Activated CD4-positive, alpha-beta T cell treated with anti-CD3 and anti-CD28 coated beads, Interleukin-2, amount 10 ng/mL, durations not matched to agents 7 days and 5 days (primary cell): ENCODE measurements at places on chromosomes 5 and 9.

DNA sequence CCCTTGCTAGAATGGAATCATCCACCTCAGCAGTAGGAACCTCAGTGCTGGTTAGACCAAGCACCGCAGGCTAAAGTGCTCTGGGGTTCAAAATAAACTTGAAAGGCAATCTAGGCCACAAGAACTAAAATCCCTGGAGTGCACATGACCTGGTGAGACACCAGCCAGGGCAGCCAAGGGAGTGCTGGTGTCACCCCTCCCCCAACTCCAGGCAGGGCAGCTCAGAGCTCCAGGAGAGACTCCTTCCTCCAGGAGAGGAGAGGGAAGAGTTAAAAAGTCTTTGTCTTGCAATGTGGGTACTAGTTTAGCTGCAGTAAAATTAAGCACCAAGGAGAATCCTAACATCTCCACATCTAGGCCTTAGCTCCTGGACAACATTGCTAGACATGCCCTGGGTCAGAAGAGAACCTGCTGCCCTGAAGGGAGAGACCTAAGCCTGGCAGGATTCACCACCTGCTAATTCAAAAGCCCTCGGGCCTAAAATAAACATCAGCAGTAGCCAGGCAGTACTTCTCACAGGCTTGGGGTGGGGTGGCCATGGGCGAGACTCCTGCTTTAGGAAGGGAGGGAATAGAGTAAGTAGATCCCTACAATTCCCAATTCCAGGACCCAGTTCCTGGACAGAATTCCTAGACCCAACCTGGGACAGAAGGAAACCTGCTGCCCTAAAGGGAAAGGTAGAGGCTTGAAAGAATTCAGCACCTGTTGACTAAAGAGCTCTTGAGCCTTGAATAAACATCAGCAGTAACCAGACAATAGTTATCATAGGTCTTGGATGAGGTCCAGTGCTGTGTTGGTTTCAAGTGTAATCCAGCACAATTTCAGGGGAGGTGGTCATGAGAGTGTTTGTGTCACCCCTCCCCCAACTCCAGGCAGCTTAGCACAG, 25.8 kb downstream of the UGT3A2 start:
- no peak for DNase-seq

- no peak for DNase-seq
These were observed 662.1 kb downstream of the TLE4 start for GRCh38 chr9:80233906-80234305.

GRCh38 chr9:115498303-115498702, 380.3 kb upstream of the TNC start:
- no peak for DNase-seq

GRCh38 chr5:93433422-93433821, 147.6 kb downstream of the NR2F1-AS1 start:
- no peak for DNase-seq

- DNase-seq, result peak; percentile 53
These were observed 28.3 kb upstream of the TGFBR1 start for GRCh38 chr9:99076483-99077171.

DNA sequence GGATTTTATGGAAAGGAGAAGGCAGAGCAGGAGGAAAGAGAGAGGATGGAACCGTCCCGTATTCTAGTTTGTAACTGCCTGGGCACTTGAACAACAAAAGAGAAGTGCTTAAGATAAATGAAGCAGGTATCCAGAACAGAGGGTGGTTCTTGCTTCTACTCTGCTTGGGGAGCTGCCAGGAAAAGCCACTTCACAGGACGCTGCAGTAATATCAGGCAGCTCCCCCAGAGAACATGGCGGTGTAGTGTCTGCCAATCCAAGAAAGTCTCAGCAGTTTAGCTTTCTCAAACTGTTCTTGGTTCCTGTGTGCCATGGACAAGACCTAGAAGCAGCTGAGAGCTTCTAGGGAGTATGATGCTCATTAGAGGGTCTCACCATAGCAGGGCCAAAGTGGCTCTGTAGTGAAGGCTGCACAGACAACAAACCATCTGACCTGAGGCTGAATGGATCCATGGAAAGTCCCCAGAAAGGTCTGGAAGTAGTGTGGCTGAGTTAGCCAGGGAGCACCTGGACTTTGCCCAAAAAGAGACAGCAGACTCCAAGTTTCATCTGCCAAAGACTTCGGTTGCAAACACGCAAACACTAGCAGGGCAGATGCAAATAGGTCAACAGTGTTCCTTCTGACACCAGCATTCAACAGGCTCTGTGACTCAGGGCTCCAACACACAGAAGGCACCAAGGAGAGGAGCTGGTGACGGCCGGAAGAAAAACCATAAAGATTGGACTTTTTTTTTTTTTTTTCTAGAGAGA, 72.2 kb upstream of the TNFSF8 start:
- DNase-seq, result no peak

GRCh38 chr5:135387629-135387960, 11.4 kb downstream of the MACROH2A1 start:
- DNase-seq, result no peak

GRCh38 chr5:73437101-73437776, 11.3 kb downstream of the FOXD1 start:
- DNase-seq, result no peak

DNA sequence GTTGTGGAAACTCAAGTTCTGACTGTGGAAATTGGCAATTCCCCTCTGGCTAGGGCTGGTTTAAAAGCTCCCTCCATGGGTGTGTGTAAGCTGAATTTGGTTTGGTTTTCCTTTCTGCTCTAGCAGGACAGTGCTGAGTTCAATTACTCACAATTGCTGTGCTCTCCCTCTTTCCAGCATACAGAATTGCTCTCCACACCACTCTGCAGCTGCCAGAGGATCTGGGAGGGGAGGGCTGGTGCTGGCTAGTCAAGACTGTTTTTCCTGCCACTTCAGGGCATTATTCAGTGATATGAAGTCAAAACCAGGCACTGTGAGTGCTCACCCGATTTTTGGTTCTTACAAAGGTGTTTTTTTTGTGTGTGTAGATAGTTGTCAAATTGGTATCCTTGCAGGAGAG, 336.9 kb upstream of the SLC24A2 start:
- DNase-seq, result no peak

DNA sequence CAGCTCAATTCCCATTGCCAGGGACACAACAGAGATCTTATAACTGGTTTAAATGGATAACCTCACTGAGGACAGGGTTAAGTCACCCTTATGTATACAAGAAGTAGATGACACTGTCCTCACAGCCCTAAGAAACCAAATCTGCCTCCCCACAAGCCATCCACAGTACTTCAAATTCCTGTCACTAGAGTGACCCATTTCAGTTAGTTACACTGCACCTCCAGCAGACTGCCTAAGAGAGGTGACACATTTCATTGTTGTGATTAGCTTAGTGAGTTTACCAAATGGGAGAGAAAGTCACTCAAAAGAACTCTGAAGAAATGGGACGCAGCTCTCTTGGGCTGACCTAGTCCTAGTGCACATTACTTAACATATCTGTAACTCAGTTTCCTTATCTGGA, 53.6 kb upstream of the HTR1A start:
- no peak for DNase-seq

GRCh38 chr5:103393101-103393754, 134.7 kb downstream of the MACIR start:
- no peak for DNase-seq

DNA sequence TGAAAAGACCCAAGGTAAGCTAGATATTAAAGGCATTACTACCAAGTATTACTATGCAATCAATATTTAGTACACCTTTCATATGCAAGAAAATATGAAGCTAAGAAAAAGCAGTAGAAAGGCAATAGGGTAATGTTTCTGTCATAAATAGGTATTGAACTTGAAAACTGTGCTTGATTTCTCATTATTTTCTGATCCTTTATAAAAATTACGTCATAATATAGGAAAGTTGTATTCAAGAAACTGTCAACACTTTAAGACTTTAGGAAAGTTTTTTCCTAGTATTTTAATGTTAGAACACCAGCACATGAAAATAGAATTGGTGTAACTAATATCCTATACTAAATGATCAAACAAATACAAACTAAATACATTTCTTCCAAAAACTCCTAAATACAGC, 133.2 kb downstream of the EDIL3 start:
- no peak for DNase-seq

GRCh38 chr5:125251703-125252102, 505.3 kb upstream of the ZNF608 start:
- DNase-seq, result no peak

GRCh38 chr9:106916466-106917235, 53.7 kb downstream of the ZNF462 start:
- DNase-seq, result no peak

DNA sequence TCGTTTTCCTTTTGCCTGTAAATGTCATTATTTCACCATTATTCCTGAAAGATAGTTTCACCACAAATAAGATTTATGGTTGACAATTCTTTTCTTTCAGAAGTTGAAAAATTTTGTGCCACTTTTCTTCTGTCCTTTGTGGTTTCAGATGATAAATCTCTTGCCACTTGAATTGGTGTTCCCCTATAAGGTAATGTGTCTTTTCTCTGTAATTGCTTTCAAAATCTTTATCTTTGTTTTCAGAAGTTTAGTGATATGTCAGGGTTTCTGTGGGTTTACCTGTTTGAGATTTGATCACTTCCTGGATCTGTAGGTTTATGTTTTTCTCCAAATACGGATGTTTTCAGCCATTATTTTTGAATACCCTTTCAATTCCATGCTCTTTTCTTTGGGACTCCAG, 14.6 kb downstream of the RASA1 start:
- no peak for DNase-seq

- DNase-seq, result no peak
These were observed 78.1 kb upstream of the HMHB1 start for GRCh38 chr5:143733665-143734455.

GRCh38 chr5:169336242-169336641, 35.3 kb upstream of the SLIT3 start:
- DNase-seq, result no peak

GRCh38 chr5:34915139-34915855, at the start of the genes BRIX1 and RAD1:
BRIX1 (plus strand) TSS chr5:34915711; CDS start chr5:34915739, 28 bp downstream.
RAD1 (minus strand) TSS chr5:34915504; CDS start chr5:34914892, 612 bp downstream.
- DNase-seq, result peak; percentile 96

DNA sequence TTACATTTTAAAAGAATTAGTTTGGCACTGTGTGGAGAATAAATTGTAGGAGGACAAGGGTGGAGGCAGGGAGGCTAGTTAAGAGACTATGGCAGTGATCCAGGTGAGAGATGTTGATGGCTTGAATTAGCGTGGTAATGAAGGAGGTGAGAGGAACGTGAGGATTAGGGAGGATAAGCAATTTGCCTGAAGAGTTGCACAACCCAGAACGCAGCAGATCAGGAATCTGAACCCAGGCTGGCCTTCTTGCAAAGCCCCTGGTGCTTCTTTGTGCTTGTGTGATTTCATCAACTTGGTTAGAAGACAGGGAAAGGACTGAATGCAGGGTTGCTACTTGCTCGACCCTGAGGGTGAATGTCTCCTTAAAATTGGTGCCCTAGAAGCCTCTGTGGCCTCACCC, 6.9 kb upstream of the SCAMP1 start:
- no peak for DNase-seq

DNA sequence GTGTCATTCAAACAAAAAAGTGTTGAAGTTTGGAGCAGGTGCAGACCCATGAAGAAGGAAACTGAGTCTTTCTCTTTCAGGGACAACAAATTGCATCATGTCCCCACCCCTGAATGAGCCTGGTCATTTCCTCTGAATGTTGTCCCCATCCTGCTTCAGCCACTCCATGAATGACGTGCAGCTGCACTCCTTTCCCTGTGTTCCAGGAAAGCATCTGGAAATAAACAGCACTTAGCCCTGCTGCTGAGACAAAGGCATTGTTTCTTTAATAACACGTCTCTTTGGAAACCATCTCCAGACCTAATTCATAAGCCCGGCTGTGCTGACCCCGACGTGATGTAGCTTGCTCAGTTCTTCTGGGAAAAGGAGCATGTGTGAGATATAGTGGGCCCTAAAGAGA, 682.3 kb downstream of the BRINP1 start:
- DNase-seq, result no peak

DNA sequence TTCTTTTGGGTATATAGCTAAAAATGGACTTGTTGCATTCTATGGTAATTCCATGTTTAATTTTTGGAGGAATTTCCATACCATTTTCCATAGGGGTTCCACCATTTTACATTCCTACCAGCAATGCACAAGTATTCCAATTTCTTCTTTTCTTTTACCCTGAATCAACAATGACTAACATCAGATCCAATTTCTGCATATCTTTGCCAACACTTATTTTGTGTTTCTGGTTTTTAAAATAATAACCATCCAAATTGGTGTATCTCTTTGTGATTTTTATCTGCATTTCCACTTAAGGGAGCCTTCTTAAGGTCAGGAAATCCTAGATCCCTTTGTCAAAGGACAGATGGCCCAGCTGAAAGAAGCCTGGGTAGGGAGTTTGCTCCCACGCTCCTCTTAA, 29.5 kb upstream of the SMU1 start:
- no peak for DNase-seq

- no peak for DNase-seq
These were observed 16.6 kb upstream of the EGFL7 start for GRCh38 chr9:136645903-136646754.

GRCh38 chr5:96868603-96869371, 7.5 kb upstream of the ERAP2 start:
- peak; percentile 62 for DNase-seq

GRCh38 chr5:59665086-59665831, 228.3 kb downstream of the PDE4D start:
- DNase-seq, result no peak

DNA sequence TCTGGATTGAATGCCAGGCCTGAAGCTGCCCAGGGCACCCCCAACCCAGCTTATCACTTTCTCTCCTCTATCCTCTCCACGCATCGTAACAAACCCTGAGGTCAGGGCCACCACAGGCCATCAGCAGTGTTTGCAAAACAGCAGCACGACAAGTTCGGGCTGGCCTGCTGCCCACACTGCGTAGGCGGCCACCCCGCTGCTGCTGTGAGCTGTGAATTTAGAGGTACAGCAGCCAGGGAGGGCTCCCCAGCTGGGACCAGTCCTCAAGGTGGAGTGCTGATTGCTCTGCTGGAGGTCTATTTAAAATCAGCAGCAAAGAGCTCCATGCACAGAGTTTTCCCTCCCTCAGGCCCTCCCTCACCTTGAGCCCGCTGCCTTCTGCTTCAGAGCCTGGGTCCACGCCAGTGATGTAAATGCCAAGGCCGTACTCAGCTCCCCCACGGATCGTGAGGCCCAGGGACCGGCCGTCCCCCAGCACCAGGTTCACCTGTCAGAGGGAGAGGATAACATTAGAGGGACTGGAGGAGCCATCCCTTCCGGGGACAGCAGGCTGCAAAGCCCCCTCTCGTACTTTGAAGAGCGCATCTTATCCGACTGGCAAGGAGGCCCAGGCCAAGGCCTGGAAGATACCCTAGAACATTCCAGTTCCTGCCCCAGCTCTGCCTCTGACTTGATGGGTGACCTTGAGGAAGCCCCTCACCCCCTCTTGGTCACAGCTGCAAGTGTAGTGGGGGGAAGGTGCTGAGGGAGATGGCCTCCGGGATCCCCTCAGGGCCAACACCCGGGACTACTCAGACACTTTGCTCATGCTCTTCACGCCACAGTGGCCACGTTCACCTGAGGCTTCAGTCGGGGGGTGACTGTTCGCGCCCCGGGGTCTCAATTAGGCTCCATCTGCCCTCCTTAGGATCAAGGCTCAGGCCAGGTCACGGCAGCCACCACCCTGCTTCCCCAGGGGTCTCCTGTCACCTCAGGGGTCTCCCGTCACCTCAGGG, 39.1 kb downstream of the WHRN start:
- no peak for DNase-seq

GRCh38 chr9:116628716-116629115, 58.4 kb upstream of the TRIM32 start:
- no peak for DNase-seq

- DNase-seq, result no peak
These were observed 559.1 kb downstream of the CSNK1G3 start for GRCh38 chr5:124071039-124071438.
